ENCODE measurements at places on chromosomes 11 and 22.

DNA sequence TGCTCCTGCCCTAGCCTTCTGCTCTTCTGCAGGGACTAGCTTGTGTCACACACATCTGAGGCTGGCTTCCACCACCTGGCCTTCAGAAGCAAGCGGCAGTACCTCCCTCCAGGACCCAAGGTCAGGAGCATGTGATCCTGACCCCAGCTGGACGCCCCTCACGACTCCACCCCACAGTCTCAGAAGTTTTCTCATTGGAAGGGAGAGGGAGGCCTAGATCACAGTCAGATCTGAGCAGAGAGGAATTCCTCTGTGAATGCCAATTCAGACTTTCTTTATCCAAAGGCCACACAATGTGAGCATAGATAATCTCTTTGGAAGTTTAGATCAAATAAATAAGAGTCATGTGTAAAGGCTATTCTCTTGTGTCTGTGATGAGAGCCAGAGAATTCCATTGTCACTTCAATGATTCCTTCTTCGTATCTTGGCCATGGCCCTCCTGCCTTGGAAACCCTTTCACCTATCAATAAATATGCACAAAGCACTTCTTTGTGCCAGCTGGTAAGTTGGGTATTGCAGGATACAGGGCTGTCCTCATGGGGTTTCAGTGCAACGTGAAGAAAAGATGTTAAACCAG, 142.9 kb downstream of the SNX19 start:
- H3K27ac ChIP-seq, result no peak overlapping the region
- no peaks in the 10 kb centered on the region for H3K36me3 ChIP-seq
- peaks cover 4% of the 10 kb centered on the region for H3K4me1 ChIP-seq
- no peaks in the 10 kb centered on the region for H3K27me3 ChIP-seq
- no peak for DNase-seq

DNA sequence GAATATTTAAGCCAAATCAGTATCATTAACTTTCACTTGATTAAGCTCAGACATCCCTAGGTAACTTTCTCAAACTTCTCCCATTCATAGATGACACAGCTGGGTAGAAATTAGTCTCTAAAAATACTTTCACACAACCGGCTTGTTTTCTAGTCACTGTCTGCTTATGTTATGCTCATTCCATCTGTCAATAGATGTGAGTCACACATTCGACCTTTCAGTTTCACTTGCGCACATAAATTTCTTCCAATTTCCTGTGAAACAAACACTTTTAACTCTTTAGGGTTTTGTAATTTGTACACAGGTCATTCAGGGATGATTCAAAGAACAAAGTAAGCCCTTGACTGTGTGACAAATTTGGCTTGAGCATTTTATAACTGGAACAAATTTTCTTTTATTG, 723.0 kb downstream of the KCNA4 start:
- no peaks in the 10 kb centered on the region for H3K27me3 ChIP-seq
- no peak overlapping the region for H3K4me3 ChIP-seq
- no peaks in the 10 kb centered on the region for H3K36me3 ChIP-seq
- no peak overlapping the region for H3K27ac ChIP-seq
- DNase-seq, result no peak
- H3K4me1 ChIP-seq, result no peaks in the 10 kb centered on the region

GRCh38 chr11:394034-394857, at the start of gene PKP3:
Gene PKP3 (plus strand): TSS chr11:394209. CDS start chr11:394293, 84 bp downstream.
- H3K36me3 ChIP-seq, result no peaks in the 10 kb centered on the region
- no peak within 1 kb of the TSS for H3K27ac ChIP-seq
- DNase-seq, result peak; percentile 63
- peaks cover 10% of the 10 kb centered on the region for H3K4me1 ChIP-seq

DNA sequence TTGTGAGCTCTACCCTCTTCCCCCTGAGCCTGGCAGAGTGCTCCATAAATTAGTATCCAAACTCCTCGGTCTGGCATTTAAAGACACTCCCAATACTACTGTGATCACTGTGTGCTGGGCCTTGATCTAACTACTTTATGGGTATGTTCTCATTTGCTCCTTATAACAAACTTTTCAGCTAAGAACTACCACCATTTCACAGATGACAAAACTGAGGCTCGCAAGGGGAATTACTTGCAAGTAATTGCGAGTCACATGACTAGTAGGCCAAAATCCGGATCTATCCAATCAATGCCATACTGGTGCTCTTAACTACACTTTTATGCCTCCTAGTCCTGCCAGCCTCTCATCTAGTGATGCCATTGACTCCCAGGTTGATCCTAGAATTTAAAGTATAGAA, 3.6 kb downstream of the THOC5 start:
- no peak for DNase-seq
- peaks cover 16% of the 10 kb centered on the region for H3K36me3 ChIP-seq
- no peak overlapping the region for H3K4me3 ChIP-seq
- H3K27me3 ChIP-seq, result no peaks in the 10 kb centered on the region

- H3K27ac ChIP-seq, result no peak overlapping the region
- no peaks in the 10 kb centered on the region for H3K36me3 ChIP-seq
- H3K4me3 ChIP-seq, result no peak overlapping the region
- no peaks in the 10 kb centered on the region for H3K27me3 ChIP-seq
- H3K4me1 ChIP-seq, result peaks cover 8% of the 10 kb centered on the region
Observed at GRCh38 chr22:33519071-33519973, 401.0 kb downstream of the LARGE1 start.

DNA sequence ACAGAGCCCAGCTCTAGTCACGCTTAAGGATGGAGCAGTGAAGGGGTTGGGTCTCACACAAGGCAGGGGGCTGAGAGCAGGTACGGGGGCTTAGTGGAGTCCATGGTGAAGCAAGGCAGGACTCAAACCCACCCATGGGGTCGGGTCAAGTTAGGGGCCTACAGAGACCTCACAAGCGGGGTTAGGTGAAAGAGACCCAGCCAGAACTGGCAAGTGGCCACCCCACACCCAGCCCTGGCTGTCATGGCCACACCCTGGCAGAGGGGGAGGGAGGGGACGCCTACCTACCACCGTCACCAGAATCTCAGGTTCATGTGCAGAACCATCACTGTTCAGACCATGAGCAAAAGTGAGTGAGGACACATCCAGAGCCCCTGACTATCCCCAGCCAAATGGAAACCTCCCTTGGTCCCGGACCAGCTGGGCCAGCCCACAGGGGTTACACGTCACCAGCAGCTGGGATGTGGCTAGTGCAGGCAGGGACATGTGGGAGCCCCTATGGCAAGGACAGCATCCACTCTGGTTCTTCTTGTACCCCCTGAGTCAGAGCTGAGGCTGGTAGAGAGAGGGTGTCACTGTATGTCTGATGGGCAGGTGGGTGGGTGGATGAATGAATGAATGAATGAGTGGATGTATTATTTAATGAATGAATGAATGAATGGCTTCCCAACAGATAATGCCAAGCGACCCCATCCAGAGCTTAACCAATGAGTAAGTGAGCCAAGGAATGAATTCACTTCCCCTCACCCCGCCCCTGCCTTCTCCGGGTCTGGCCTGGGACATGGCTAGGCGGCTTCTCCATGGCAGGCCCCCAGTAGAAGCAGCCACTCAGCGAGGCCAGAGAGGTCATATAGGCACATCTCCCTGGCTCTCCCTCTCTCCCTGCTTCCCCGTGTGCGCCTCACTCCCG, 681.6 kb downstream of the TBC1D22A start:
- H3K27me3 ChIP-seq, result no peaks in the 10 kb centered on the region
- H3K36me3 ChIP-seq, result no peaks in the 10 kb centered on the region
- no peak for DNase-seq
- no peak overlapping the region for H3K27ac ChIP-seq

DNA sequence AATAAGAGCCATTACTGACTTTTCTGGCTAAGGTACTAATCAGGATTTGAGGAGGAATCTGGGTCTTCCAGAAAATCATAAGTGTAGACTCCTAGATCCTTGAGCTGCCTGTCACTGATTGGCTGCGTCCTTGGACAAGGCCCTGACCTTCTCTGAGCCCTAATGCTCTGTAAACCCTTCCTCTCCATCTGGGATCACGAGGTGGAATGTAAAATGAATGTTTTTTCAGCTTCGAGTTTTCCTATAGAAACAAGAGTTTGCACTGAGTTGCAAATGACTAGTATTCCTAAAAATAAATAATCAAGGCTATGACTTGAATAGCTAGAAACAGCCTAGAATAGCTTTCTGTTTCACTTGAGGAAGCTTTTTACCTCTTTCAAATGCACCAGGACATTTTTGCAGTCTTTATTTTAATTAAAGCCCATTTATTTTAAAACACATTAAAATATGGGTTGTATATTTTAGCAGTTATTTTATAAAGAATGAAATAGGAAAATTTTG, 1.1 kb upstream of the DIXDC1 start:
- H3K36me3 ChIP-seq, result no peaks in the 10 kb centered on the region
- no peak overlapping the region for H3K27ac ChIP-seq
- peak overlapping the region; percentile 63 for H3K4me3 ChIP-seq
- peaks cover 35% of the 10 kb centered on the region for H3K4me1 ChIP-seq

- H3K4me1 ChIP-seq, result peaks cover 22% of the 10 kb centered on the region
- H3K36me3 ChIP-seq, result no peaks in the 10 kb centered on the region
- H3K27me3 ChIP-seq, result peaks cover 46% of the 10 kb centered on the region
Observed at GRCh38 chr11:60950933-60951605, 907 bp downstream of the SLC15A3 start.

GRCh38 chr11:102330231-102330630, 12.9 kb downstream of the BIRC3 start:
- H3K4me3 ChIP-seq, result no peak overlapping the region
- no peaks in the 10 kb centered on the region for H3K27me3 ChIP-seq
- peaks cover 6% of the 10 kb centered on the region for H3K4me1 ChIP-seq
- H3K36me3 ChIP-seq, result no peaks in the 10 kb centered on the region
- H3K27ac ChIP-seq, result no peak overlapping the region
- DNase-seq, result no peak

DNA sequence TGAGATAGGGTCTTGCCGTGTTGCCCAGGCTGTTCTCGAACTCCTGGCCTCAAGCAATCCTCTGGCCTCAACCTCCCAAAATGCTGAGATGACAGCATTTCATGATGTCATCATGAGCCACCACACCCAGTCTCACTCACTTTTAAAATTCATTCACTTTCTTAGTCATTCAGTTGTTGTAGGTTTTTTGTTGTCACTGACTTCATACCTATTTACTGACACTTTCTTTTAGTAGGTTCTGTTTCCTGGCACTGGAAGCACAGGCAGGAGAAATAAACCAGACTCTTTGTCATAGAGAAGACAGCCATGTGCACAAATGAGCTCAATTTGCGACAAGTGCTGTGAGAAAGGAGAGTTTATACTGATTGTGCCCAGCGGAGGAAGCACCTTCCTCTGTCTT, 10.5 kb downstream of the ART5 start:
- no peak overlapping the region for H3K27ac ChIP-seq
- DNase-seq, result no peak
- H3K4me1 ChIP-seq, result no peaks in the 10 kb centered on the region
- no peaks in the 10 kb centered on the region for H3K36me3 ChIP-seq

DNA sequence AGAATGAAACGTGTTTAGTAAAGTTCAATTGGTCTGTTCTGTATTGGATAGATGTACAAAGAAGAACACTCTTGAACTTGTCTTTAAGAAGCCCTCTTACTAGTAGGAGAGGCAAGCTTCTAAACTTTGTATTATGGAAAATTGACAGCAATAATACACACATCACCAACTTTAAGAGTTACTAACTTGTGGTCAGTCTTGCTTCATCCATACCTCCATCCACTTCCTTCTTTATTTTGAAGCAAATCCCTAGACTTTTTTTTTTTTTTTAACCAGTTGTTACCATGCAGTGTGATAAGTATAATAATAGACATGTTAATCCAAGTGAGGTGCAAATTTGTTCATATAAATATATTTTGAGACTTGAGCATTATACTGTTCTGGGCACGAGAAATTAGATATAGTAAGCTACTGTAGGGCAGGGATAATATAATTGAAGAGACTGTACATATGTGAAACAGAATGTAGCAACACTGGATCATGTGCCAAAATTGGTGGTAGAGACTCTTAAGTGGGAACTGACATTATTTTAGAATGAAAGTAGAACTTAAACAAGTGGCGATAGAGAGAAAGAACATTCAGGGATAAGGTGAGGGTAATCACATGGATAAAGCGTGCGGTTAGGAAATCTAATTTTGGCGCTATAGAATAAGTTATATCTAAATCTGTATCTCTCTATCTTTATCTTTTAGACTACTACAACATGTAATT, 6.5 kb downstream of the FAR1 start:
- H3K4me3 ChIP-seq, result no peak overlapping the region
- no peak for DNase-seq
- H3K27me3 ChIP-seq, result no peaks in the 10 kb centered on the region
- H3K27ac ChIP-seq, result no peak overlapping the region

DNA sequence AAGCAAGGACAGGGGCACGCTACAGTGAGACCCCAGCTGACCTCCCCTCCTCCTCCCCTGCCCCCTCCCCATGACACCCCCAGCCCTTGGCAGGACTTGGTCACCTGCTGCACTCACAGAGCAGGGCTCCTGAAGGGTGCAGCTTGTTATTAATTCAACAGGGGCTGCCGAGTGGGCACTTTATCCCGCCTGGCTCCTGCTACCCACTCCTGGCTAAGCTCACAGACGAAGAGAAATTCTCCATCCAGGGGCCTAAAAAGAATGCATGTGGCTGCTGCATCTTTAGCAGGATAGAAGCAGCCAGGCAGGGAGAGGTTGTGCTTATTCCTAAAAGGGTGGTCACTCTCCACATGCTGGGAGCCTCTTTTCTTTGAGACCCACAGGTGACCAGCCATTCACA, 40.3 kb downstream of the GALNT18 start:
- no peak for DNase-seq
- H3K36me3 ChIP-seq, result no peaks in the 10 kb centered on the region
- peaks cover 37% of the 10 kb centered on the region for H3K4me1 ChIP-seq
- H3K27ac ChIP-seq, result no peak overlapping the region

DNA sequence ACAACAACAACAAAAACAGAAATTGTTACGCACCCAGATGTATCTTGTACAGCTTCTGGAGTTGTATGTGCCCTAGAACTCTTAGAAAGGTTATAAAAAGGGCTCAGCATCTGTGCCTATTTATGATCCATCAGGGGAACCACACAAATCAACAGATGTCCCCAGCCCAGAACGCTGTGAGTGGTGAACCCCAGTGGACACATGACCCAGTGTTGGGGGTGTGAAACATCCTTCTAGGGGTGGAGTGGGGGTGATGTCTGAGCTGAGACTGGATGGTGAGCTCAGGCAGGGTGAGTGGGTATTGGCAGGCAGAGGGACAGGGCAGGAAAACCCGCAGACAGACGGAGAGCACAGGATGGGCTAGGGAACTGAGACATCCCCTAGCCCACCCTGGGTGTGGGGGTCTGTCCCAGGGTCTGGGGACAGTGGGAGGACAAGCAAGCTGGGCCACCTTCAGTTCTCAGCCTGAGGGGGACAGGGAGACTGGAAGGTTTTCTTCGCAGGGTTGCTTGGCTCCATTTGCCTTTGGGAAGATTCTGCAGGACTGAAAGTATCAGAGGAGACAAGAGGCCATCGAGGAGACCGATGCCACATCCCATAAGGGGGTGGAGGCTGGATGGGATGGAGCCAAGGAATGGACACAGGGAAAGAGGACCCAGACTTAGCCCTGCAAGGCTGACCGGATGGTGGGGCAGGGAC, 5.8 kb upstream of the EMID1 start:
- no peak for DNase-seq
- H3K4me1 ChIP-seq, result peaks cover 7% of the 10 kb centered on the region
- no peak overlapping the region for H3K27ac ChIP-seq
- H3K4me3 ChIP-seq, result no peak overlapping the region

Measured in neural progenitor cell (in vitro differentiated cells).